ENCODE measurements at places on chromosomes 3 and 15.

DNA sequence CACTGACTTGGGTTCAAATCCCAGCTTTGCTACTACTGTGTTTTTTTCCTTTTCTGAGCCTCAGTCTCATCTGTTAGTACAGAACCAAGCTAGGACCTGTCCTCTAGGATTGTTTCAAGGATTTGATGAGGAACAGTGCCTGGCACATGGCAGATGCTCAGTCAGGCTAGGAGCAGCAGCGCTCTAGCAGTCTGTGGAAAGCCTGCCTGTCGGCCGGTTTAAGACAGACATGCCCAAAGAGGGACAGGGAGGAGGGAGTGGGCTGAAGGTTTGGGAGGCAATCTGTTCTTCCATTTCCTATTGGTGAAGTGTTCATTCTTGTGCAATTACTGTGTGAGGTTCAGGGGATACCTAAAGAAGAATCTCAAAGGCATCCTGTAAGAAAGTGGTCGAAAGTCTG is 35.1 kb upstream of the RGMA start:
- DNase-seq: no peak

GRCh38 chr15:63870487-63871209 is 36.9 kb upstream of the HERC1 start:
- peak; percentile 7 for DNase-seq

DNA sequence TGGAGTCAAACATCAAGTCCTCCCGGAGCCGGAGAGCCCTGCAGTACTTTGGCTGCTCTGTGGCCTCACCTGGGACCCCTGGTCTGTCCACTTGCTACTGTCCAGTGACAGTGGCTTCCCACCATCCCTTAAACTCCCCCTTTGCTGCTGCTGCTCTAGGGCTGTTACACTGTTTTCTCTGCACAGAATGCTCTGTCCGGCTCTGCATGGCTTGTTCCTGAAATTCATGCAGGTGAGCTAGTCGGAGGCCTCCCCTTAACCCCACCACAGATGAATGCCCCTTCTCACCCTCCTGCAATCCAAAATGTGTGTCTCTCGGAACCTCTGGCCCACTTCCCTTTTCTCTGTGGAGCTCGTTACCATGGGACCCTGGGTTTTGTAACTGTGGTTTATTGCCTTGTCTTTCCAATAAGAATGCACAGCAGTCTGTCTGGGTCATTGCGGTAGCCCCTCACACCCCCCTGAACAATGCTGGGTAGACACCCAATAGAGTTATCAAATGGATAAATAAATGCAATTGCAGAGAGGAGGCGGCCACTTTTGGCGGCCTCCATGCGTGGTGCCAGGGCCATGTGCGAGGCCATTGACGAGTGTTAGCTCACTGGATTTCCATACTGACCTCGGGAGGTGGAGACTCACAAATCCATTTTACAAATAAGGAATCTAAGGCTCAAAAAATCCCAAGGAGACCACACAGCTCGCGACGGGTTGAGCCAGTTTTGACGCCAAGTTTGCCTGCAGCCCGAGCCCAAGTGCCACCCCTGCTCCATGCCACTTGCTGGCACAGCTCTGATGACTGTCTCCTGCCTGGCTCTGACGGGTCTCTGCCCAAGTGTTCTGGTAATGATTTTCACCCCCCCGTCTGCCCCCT is 48.5 kb downstream of the RGMA start:
- peak; percentile 76 for DNase-seq

DNA sequence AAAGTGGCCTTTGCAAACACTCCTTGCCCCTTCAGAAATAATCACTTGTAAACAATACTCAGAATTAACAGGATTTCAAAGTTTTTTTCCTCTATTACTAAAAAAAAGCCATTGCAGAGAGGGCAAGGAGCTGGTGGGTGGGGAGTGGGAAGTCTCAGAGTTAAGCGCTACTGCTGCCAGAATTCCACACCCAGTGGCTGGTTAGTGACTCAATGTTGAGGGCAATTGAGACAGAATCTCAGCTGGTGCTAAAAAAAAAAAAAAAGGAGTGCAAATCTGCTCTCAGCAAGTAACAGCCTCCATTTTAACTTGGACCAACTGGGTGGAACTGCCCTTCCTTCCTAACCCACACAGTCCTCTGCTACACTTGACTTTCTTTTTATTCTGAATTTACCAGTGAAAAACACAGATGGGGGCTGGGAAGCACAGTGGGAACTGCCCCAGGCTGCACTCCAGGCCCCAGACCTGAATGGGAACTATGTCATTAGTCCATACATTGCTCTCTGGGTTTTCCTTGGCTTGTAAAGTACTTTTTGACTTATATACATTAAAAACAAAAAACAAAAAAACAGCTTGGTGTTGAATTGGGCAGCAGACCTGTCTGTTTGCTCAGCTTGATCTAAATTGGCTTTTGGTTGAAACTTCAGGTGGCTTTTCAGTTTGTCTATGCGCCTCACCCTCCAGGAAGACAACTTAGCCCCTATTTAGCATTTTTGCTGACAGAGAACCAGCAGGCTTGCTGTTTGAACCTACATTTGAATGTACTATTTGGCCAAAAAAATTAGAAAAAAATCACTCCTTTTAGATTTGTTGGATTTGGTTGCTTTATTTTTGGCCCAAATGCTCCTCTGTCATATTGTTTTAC is 357.8 kb upstream of the TBL1XR1 start:
- no peak for DNase-seq

- DNase-seq: no peak
Observed at GRCh38 chr3:16380421-16380820, 115.4 kb downstream of the OXNAD1 start.

DNA sequence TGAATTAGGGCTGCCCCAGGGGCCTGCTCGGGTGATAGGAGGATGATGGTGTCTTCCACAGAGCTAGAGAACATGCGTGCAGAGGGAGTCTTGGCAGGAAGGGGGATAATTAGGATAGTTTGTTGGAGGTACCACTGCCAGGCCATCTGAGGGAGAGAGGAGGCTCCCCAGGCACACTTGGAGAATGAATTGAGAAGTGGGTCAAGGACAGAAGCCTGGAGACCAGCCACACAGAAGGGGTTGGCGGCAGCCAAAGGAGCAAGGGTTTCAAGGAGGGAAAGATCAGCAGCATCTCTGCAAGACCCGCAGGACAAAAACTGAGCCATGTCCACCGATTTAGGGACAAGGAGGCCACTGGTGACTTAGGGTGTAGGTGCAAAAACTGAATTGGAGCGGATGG is 6.9 kb downstream of the SLC28A1 start:
- DNase-seq: no peak

GRCh38 chr15:79007066-79007465 is 62.2 kb upstream of the CTSH start:
- DNase-seq: peak; percentile 57

- DNase-seq: no peak
Observed at GRCh38 chr3:192168202-192168601, 559.1 kb downstream of the FGF12 start.

- no peak for DNase-seq
Observed at GRCh38 chr3:39196671-39197356, 4.4 kb upstream of the XIRP1 start.

DNA sequence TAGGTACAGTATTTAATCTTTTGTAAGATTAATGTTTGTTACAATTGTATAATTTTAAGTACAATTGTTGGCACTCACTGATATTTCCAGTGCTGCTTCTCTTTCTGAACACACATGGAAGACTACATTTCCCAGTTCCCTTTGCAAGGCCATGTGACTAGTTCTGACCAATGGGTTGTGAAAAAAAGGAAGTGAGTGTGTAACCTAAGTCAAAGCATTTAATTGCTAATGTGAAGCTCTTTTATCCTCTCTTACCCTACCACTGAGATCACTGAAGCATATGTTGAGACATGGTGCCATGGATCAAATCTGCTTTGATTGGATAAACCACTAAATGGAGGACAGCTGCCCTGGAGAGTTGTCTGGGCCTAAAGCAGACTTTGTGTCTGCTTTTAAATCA is 83.9 kb upstream of the PLXND1 start:
- peak; percentile 92 for DNase-seq

- no peak for DNase-seq
Observed at GRCh38 chr3:162970292-162970691, 1473.7 kb downstream of the OTOL1 start.

- no peak for DNase-seq
Observed at GRCh38 chr3:126663257-126663656, 8.3 kb upstream of the TXNRD3 start.

DNA sequence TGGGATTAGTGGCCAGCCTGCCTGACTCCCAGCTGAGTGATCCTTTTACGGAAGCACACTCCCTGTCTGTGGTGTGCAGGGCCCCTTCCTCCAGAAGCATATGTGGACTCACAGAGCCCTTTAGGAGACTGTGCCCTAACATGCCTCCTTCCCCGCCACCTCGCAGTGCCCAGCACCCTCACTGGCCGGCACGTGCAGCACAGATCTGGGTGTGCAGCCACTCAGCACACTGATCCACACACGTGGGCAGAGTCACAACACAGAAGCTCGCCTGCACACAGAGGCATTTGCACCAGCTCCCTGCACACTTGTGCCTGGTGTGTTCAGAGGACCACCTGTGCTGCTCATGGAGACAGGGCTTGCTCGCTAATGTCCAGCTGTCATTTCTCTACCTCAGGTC is 23.6 kb upstream of the CSPG4 start:
- no peak for DNase-seq

- DNase-seq: peak; percentile 58
Observed at GRCh38 chr15:80152896-80153876, at the start of gene FAH. Gene FAH (plus strand): TSS chr15:80152999. CDS start chr15:80153055, 56 bp downstream.
